ENCODE measurements at places on chromosomes 11 and 22.

DNA sequence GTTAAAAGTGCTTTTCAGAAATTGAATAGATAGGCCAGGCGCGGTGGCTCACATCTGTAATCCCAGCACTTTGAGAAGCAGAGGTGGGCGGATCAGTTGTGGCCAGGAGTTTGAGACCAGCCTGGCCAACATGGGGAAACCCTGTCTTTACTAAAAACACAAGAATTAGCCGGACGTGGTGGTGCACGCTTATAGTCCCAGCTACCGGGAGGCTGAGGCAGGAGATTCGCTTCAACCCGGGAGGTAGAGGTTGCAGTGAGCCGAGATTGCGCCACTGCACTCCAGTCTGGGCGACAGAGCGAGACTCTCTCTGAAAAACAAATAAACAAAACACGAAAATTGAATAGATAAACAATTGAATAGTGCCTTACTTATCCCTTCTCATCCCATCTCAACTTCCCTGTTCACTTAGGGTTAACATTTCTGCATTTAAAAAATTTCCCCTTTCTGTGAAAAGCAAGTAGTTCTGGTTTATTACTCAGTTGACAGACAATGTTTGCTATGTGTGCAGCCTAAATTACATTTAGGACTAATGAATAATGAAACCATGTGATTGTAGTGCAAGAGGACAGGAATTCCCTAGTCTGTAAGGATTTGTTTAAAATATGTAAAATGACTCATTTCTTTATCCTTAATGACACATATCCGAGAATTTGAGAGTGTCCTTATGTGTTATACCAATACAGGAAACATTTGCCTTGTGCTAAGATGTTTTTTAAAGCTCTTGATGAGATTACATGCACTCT, 6.0 kb downstream of the RNF169 start:
- peak; percentile 93 for ATAC-seq

GRCh38 chr22:39738746-39739145, 154.8 kb downstream of the ENTHD1 start:
- no peak for ATAC-seq

- ATAC-seq = no peak
These were observed 85.2 kb downstream of the TSPAN18 start for GRCh38 chr11:44811841-44812448.

- peak; percentile 31 for ATAC-seq
These were observed 59.9 kb downstream of the BBOX1 start for GRCh38 chr11:27100534-27100933.

- ATAC-seq = no peak
These were observed 829 bp upstream of the APOC3 start for GRCh38 chr11:116828632-116829524.

GRCh38 chr22:45212992-45213751, 27.5 kb downstream of the KIAA0930 start:
- ATAC-seq = no peak

GRCh38 chr11:121626507-121626875, 173.7 kb upstream of the SORL1-AS1 start:
- no peak for ATAC-seq

GRCh38 chr11:87120937-87121336, 83.2 kb downstream of the TMEM135 start:
- ATAC-seq = no peak

DNA sequence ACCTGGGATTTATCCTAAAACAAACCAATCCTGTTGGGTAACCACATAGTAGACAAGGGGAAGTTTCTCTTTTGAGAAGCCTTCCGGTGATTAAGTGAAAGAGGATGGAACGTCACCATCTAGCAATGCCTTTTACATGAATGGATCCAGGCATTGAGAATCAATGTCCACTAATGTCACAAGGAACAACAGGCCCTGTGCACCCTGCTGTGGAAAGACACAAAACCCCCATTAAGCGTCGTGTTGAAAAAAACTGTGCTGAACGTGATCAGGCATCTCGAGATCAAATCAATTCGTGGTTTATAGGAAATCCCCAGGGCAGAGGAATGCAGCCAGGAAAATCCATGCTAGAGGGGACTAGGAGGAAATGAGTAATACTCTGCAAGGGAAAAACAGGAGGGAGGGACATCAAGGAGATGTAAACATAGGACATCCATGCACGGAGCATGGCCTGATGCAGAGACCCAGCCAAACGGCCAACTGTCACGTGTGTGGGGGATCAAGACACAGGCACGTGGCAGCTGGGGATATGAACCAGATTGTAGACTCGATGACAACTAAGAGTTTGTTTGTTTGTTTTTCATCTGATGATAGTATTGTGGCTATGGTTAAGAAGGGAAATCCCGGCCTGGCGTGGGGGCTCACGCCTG, 38.6 kb upstream of the CARS1 start:
- peak; percentile 90 for ATAC-seq

GRCh38 chr11:127564810-127565209, 564.2 kb upstream of the KIRREL3 start:
- no peak for ATAC-seq

- peak; percentile 67 for ATAC-seq
These were observed 589.2 kb downstream of the BRD1 start for GRCh38 chr22:49238181-49239141.

DNA sequence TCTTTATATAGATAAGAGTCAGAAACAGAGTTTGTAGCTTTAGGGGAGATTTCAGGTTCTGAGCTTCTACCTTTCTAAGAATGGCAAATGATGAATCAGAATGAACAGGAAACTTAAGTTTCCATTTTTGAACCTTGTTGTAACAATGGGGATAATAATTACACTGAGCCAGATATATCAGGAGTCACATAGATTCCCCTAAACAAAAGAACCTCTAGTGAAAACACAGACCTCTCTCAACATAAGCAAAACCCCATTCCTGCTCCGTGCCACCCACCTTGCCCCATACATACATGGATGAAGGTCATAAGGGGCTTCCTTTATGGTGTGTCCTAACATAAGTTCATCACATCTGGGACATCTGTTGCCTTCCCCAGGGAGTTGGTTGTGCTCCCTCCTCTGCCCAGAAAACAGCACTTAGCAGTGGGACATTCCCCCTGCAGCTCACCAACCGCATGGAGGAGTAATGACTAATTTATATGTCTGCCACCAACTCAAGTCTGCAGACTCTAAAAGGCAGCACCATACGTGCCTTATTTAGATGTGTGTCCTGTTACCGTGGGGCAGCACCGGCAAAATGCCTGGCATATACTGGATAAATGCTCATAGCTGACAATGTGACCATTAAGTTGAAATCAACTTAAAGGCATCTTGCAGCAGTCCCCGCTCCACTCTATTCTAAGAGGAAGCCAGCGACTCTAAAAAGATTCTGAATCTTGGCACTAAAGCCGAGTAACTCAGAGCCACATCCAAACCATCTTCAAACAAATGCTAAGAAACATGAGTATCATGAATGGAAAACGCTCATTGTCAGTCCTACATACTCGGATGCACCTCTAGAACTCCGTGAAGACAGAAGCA, 8.0 kb downstream of the JAML start:
- ATAC-seq = no peak

DNA sequence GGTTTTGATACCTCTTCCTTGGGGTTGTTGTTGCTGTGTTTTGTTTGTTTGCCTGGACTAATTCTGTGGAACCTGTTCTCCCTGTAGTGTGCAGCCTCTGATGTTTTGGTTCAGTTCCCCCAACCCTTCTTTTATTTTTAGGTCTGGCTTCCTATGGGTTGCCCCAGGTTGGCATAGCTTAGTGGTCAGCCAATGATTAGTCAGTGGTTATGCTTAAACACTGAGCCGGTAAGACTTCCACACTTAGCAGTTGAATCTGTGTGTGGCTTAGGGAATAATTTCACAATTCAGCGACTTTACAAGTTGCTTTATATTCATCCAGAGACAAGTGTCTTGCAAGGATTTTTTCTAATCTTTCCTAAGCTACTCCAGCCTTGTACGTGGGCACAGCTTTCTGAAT, 78.6 kb upstream of the CLPB start:
- no peak for ATAC-seq

GRCh38 chr22:28608546-28608945, 71.1 kb downstream of the TTC28 start:
- ATAC-seq = no peak

DNA sequence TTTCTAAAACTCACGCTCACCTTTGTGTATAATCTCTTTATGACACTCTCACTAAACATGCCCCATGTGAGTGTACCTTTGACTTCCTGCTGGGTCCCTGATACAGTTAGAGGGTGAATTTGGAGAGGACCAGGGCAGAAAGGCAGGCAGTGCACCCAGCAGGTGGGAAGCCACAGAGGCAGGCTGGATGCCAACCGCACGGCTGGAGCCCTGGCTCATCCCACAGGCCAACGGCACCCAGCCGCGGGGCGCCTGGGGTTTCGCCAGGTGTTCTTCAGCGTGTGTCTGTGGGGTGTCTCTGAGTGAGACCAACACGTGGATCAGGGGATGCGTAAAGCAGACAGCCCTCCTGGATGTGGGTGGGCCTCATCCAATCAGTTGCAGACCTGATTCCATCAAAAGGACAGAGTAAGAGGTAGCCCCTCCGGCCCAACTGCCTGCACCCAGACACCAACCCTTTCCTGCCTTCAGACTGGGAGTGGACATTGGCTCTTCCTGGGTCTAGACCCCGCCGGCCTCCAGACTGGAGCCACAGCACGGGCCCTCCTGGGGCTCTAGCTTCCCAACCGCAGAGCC, 51.6 kb downstream of the DHCR7 start:
- ATAC-seq = no peak

DNA sequence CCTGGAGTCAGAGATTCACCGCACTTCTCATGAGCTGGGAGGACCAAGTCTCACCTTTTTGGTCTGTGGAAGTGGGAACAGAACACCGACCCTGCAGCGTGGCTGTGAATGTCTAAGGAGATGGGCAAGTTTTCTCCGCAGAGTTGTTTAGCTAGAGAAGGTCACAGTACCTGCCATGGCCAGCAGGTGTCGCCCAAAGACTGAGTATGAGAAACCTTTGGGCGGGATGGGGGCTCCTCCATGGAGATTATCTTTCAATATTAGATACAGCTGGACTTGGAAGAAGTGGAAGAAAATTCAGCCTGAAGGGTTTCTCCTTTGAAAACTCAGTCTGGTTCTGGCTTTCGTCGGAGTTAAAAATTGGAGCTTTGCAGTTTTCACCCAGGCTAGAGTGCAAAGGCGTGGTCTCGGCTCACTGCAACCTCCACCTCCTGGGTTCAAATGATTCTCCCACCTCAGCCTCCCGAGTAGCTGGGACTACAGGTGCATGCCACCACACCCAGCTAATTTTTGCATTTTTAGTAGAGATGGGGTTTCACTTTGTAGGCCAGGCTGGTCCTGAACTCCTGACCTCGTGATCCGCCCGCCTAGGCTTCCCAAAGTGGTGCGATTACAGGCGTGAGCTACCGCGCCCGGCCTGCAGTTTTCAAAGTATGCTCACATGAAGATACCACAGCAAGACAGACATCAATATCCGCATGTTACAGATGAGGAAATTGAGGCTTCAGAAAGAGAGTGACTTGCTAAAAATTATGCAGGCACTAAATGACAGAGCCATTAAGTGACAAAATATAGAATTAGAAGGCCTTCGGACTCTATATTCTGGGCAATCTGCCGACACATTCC, 10.7 kb upstream of the DSCAML1 start:
- no peak for ATAC-seq

DNA sequence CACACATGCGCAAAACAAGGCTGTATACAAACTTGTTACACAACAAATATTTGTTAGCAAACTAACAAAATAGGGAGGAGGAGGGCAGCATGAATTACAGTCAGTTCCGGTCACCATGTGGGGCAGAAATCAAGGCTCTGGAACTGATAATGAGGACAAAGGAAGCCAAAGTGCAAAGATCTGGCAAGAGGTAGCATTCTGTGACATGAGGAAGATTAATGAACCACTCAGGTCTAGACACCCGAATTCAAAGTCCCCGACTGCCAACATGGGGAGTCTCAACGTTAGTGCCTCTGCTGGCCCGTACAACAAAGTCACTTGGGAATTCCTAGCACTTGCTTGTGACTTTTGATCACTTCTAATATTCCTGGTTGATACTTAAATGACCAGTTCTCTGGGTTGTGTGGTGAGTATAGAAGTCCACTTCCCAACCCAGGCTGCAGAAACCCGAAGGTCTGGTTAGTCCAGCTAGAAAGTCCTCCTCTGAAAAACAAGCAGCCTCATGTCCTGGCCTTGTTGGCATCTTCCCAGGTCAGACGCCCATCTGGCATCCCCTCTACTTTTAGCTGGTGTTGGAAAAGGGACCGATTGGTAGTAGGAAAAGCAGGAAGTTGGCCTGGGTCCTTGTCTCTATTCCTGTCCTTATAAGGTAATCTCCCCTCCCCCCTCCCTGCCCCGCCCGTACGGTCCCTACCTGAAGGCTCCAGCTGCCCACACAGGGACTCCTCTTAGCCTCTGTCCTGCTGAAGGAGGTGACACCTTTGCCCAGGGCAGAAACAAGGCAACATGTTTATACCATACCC, 1.6 kb downstream of the SUN2 start:
- no peak for ATAC-seq

GRCh38 chr22:22709719-22710445, 65.5 kb downstream of the GGTLC2 start:
- no peak for ATAC-seq

- no peak for ATAC-seq
These were observed 83.6 kb upstream of the BDNF start for GRCh38 chr11:27783701-27784355.

GRCh38 chr11:117923275-117923674, 5.9 kb downstream of the TMPRSS13 start:
- ATAC-seq = no peak

GRCh38 chr11:81825346-81825745, 908.3 kb downstream of the FAM181B start:
- ATAC-seq = peak; percentile 83
